ENCODE measurements at places on chromosomes 16 and 17.
A peak's percentile ranks its signal among the peaks of the same experiment; 100 is the strongest.

- no peak for DNase-seq
These were observed 116.1 kb upstream of the IRX6 start for GRCh38 chr16:55207693-55208428.

- no peak for DNase-seq
These were observed 64.3 kb downstream of the ZDHHC7 start for GRCh38 chr16:84947022-84947421.

DNA sequence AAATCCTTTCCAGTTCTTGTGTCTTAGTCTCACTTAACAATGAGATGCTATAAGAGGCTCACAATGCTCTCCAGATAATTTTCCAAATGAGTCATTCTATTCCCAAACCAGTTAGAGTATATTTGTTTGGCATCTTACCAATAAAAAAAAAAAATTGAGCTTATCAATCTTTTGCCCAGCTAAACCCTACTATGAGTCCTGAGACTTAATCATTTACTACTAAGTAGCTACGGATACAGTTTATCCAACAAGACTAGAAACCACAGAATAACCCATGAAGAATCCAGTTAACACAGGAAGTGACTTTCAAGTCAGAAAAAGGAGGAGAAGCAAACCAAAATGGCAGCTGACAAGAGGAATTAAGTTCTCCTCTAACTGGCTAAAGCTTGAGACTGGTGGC is 330.3 kb upstream of the XYLT1 start:
- DNase-seq = peak; percentile 64

DNA sequence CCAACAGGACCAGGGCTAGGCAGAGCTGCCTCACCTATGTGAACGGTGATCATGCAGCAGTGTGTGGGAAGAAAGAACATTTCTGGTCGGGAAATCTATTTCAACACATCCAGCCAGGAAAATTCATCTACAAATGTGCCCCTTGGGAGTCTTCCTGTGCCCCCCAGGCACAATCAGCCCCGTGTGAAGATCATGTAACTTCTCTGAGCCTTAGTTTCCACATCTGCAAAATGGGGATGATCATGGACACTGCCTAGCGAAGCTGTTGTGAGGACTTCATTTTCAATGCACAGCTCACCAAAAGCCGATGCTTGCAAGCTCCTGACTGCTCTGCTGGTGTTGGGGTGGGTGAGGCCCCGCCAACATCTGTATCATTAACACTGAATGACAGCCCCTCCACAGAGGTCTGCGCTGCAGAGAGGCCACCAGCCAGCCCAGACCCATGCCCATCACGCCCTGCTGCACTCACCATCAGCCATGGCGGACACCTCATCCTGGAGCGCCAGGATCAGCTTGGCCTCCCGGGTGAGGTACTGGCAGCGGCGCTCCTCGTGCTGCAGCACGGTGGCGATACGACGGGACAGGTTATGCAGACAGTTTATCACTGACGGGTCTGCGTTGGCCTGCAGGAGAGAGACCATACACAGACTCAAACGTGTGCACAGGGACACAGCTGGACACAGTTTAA is 26.2 kb downstream of the NPRL3 start:
- no peak for DNase-seq
